ENCODE measurements at places on chromosomes 12 and 14. TPM values are rescaled to one million over a fixed set of nuclear protein-coding genes. Genes with fewer than 3 reads are reported as not detected.

Gene HCAR1
- not detected for total RNA-seq

Gene PSME1
- total RNA-seq, result 85.9 TPM

Gene NTN4
- total RNA-seq, result 1.3 TPM

Gene KRT1
- total RNA-seq, result not detected

Gene SCN8A
- 10.7 TPM for total RNA-seq

Gene CMKLR1
- total RNA-seq, result 1.7 TPM

Measured in H1 (cell line).